RWPE2 (cell line): ENCODE measurements at places on chromosomes 5 and 9.

GRCh38 chr5:177300951-177301350, 2.6 kb downstream of the RAB24 start:
- H3K4me1 ChIP-seq, result peaks cover 28% of the 10 kb centered on the region
- H3K36me3 ChIP-seq, result peaks cover 37% of the 10 kb centered on the region
- DNase-seq, result no peak
- no peak overlapping the region for H3K4me3 ChIP-seq
- H3K27ac ChIP-seq, result peak overlapping the region; percentile 75

DNA sequence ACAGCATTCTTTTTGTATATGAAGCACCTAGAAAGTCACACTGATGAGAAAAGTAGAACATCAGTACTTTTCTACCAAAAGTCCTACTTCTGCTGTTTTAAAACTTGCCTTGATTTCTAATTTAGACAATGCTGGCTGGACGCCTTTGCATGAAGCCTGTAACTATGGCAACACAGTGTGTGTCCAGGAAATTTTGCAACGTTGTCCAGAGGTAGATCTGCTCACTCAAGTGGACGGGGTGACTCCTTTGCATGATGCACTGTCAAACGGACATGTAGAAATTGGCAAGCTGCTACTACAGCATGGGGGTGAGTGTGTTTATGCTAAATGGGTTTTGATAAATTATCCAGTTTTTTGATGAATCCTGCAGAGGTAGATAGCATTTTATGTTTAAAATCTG, 73.5 kb downstream of the SLF1 start:
- no peak for DNase-seq
- no peak overlapping the region for H3K4me3 ChIP-seq
- H3K4me1 ChIP-seq, result peaks cover 25% of the 10 kb centered on the region
- peak overlapping the region; percentile 65 for H3K27ac ChIP-seq

DNA sequence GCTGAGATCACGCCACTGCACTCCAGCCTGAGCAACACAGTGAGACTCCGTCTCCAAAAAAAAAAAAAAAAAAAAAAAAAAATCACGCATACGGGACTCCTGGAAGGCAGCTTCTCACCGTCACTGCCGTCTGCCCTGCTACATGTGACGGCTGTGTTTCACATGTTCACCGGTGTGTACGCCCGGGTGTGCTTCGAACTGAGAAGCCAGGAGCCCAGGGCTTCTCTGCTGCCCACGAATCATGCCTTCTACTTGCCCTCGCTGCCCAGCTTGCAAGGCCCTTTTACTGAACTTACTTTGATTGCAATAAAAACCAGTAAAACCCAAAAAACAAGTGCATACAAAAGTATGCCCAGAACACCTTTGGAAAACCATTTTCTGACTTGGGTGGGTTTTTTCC, 5.8 kb upstream of the NKD2 start:
- H3K27me3 ChIP-seq, result peaks cover 87% of the 10 kb centered on the region
- no peak overlapping the region for H3K4me3 ChIP-seq
- peaks cover 14% of the 10 kb centered on the region for H3K4me1 ChIP-seq
- DNase-seq, result no peak
- H3K27ac ChIP-seq, result no peak overlapping the region

- no peaks in the 10 kb centered on the region for H3K36me3 ChIP-seq
- no peak overlapping the region for H3K4me3 ChIP-seq
- H3K4me1 ChIP-seq, result no peaks in the 10 kb centered on the region
- H3K27me3 ChIP-seq, result no peaks in the 10 kb centered on the region
- no peak overlapping the region for H3K27ac ChIP-seq
- DNase-seq, result no peak
Observed at GRCh38 chr5:72587661-72588308, 80.6 kb upstream of the ZNF366 start.

- H3K27me3 ChIP-seq, result peaks cover 11% of the 10 kb centered on the region
- no peaks in the 10 kb centered on the region for H3K36me3 ChIP-seq
- no peak overlapping the region for H3K4me3 ChIP-seq
- H3K27ac ChIP-seq, result no peak overlapping the region
- H3K4me1 ChIP-seq, result no peaks in the 10 kb centered on the region
- no peak for DNase-seq
Observed at GRCh38 chr9:90720621-90721265, 78.1 kb upstream of the DIRAS2 start.

DNA sequence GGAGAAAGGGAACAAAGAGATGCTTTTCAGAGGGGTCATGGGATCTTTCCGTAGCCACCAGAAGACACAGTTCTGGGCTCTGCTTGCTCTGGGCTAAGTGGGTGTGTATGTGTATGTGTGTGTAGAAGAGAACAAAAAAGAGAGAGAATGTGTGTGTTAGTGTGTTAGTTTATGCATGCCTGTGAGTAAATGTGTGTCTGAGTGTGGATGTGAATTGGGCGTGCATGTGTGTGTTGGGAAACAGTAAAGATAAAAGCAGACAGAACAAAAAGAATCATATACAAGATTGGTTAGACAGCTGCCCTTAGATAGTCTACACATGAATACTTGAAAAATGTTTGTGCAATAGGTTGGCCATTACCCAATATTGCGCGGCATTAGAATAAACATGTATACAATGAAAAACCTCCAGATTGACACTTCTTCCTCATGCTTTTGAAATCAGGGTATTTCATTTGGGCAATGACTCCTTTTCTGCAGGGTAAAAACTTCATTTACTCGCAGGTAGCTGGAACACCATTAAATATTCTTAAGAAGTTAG, 36.5 kb upstream of the HSPA9 start:
- H3K27ac ChIP-seq, result no peak overlapping the region
- peaks cover 19% of the 10 kb centered on the region for H3K4me1 ChIP-seq
- DNase-seq, result no peak
- no peaks in the 10 kb centered on the region for H3K27me3 ChIP-seq

DNA sequence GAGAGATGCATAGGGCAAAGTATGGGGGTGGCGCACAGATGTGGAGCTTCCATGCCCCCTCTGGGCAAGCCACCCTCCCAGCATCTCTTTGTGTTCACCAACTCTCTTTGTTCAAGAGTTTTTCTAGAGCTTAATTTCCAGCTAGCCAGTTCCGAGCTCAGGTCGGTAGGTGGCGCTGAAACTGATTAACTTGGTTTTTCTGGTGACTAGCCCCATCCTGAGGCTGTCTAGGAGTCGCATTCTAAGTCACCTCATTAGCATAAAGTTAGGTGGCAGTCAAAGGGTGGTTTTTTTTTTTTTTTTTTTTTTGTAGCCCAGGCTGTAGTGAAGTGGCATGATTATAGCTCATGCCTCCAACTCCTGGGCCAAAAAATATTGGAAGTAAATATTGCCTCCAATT, 476.4 kb downstream of the KDM4C start:
- no peaks in the 10 kb centered on the region for H3K27me3 ChIP-seq
- DNase-seq, result no peak
- H3K27ac ChIP-seq, result no peak overlapping the region
- H3K36me3 ChIP-seq, result no peaks in the 10 kb centered on the region
- no peak overlapping the region for H3K4me3 ChIP-seq
- H3K4me1 ChIP-seq, result no peaks in the 10 kb centered on the region

DNA sequence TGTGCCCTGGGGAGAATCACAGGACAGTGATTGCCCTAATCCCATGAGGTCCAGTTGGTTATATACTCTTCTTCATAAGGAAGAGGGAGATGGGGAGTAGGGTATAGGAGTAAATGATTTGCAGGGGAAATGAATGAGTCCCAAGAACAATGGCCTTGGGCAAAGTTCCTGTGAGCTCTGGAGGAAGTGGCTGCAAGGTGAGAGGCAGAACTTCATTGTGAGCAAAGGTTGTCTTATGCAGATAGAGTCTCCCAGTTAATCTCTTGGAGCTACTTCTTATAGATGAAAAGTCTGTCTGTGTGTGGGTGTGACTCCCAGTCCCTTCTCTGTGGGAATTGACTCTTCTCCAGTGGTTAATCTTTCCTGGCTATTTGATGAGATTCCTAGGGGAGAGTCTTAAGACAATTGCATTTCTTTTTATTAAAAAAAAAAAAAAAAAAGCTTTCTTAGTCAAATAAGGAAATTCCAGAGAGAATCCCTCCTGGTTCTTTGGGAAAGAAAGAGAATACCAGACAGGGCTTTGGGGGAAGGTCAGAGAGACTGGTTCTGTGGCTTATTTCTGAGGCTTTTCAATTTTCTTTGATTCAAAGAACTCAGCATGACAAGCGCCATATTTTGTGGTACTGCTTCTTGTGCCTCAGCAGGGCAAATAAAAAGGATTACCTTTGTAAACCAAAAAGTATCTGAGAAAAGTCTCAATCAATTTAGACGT, 33.6 kb upstream of the MEGF10 start:
- H3K27ac ChIP-seq, result no peak overlapping the region
- DNase-seq, result no peak
- H3K27me3 ChIP-seq, result no peaks in the 10 kb centered on the region
- H3K4me1 ChIP-seq, result no peaks in the 10 kb centered on the region
- H3K4me3 ChIP-seq, result no peak overlapping the region

DNA sequence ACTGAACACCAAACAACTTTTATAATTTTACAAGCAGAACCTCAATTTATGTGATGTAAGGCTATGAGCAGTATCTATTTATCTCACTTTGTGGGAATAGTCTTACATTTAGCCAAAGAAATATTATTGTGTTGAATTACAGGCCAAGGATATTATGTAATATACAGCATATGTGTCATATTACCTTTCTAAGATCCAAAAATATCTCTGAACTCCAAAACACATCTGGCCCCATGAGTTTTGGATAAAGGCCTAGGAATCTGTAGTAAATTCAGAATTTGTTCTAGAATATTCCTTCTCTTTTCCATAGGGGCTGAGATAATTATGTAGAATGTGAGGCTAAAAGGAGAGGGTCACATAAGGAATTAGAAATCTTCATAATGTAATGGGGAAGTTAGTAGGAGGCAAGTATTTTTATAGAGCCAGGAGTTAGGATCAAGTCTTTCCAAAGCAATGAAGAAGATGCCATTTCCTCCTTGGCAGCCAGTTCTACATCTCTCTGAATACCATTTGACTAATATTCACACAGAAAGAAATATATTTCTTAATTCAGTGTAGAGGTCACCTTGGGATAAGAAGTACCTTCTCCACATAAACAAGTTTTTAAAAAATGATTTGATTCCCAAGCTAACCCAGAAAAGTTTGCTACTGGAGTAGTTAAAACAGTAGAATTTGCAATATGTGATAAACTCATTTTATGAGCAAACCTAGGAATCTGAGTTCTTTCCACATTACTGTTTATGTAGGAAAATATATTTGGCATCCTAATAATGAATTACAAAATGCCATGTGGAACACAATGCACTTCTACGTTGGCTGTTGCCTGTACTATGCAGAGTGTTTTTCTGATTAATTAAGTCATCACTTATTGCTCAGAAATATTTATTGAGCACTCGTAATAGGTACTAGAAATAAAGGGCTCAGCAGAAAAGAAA, 20.3 kb upstream of the GRAMD2B start:
- no peak overlapping the region for H3K4me3 ChIP-seq
- H3K27ac ChIP-seq, result no peak overlapping the region
- no peaks in the 10 kb centered on the region for H3K36me3 ChIP-seq
- H3K4me1 ChIP-seq, result no peaks in the 10 kb centered on the region
- no peak for DNase-seq
- no peaks in the 10 kb centered on the region for H3K27me3 ChIP-seq

GRCh38 chr9:4009006-4009511, 290.8 kb downstream of the GLIS3 start:
- no peaks in the 10 kb centered on the region for H3K27me3 ChIP-seq
- H3K27ac ChIP-seq, result no peak overlapping the region
- DNase-seq, result no peak
- no peaks in the 10 kb centered on the region for H3K36me3 ChIP-seq

DNA sequence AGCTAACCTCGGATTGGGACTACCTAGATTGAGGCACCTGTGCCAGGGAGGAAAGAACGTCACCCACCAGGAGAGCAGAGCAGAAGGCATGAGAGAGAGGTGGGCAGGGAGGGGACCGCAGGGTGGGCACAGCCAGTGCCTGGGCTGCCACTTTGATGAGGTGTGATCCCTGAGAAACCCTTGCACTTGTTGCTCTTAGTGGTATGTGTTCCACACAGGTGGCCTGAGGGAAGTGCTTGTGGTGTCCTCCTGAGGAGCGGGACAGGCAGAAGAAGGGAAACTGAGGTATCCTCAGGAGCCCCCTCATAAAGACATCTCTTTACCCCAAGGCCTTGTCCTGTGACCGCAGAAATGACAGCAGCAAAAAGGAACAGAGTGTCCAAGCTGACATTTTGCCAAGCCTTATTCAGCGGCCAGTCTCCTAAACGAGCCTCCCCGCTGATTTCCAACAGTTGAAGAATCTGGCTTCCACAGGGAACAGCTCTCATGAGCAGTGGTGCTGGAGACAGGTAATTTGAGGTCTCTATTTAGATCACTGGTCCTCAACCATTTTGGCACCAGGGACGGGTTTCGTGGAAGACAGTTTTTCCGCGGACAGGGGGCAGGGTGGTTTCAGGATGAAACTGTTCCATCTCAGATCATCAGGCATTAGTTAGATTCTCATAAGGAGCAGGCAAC, 82.4 kb downstream of the FOXD1 start:
- H3K27me3 ChIP-seq, result no peaks in the 10 kb centered on the region
- H3K36me3 ChIP-seq, result no peaks in the 10 kb centered on the region
- H3K4me3 ChIP-seq, result no peak overlapping the region
- DNase-seq, result no peak
